ENCODE measurements at places on chromosomes 6 and 20.

GRCh38 chr6:17859846-17860245, 127.6 kb downstream of the KIF13A start:
- no peak for DNase-seq

GRCh38 chr6:170235391-170236125, 55.3 kb downstream of the DLL1 start:
- DNase-seq, result no peak

GRCh38 chr6:169545982-169546381, 155.8 kb downstream of the WDR27 start:
- DNase-seq, result no peak

- no peak for DNase-seq
Observed at GRCh38 chr6:31383149-31383548, 20.2 kb upstream of the MICA start.

GRCh38 chr6:117906507-117906957, 532 bp upstream of the SLC35F1 start:
- DNase-seq, result no peak

GRCh38 chr6:141195251-141195832, 937.4 kb upstream of the GJE1 start:
- DNase-seq, result no peak

- DNase-seq, result no peak
Observed at GRCh38 chr20:10733122-10733521, 59.3 kb upstream of the JAG1 start.

DNA sequence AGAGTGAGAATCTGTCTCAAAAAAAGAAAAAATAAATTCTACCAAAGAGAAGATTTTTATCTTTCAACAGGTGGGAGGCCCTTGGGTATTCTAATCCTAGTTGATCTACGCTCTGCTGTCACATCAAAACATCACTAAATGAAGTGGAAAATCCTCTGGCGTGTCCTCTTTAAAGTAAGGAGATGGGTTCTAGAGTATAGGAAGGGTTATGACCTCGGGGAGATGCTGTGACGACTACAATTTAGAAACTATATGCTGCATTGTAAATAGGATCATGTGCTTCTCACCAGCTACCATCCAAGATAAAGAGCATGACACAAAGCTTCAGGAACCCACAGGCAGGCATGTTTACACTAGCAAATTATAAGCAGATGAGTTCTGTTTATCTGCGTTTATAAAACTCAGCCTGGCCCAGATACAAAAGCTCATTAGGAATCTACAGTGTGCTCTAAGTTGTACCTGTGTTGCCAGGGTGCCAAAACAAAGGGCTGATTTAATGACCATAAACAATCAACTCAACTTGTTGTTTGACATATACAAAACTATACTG, 197.1 kb upstream of the PLN start:
- no peak for DNase-seq

GRCh38 chr6:111381123-111381522, 101.9 kb downstream of the REV3L start:
- DNase-seq, result no peak

DNA sequence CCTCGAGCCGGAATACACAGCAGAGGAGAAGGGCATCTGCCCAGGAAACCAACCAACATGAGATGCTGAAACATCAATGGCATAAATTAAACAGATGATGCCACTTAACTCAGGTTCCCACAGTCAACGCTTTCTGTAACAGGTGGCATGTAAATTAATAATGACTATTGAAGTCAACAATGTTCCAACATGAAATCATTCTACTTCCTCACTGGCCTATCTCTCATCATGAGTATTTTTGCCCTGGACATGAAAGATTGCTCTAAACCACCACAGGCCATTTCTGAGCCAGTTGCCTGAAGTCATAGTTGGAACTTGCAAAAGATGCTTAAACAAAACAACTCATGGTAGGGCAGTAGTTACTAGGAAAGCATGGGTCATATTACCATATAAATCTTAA, 397.9 kb upstream of the JARID2 start:
- DNase-seq, result no peak

DNA sequence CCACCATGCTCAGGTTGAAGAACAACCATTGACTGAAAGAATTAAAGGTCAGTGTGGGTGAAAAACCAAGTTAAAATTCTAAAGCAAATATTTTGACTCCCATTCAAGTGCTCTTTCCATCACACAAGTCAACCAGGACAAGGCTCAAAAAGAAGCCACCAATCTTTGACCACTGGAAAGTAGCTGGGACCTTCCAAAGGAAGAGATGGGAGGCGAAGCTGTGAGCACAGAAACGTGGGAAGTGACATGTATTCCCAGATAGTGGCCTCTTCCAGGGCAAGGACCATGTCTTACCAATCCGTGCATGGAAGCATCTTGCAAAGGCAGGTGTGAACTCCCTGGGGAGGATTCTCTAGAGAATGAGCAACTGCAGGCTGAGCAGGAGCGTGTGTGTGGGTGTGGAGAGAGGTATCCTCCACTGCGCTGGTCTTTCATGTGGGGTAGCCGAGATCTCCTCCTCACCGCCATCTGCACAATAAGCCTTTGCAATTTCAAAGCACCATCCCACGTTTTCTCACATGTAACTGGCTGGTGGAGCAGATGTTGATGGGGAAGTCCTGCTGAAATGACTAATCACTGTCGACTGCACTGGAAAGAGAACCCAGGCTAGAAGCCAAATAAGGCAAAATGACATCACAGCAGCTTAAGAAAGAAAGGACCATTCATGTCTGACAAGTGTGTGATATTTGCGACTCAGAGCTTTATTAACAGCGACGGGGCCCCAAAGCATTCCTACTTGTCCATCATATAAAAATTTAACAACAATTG, 189.4 kb upstream of the RREB1 start:
- DNase-seq, result peak; percentile 51

- no peak for DNase-seq
Observed at GRCh38 chr6:111061508-111061907, 25.8 kb upstream of the SLC16A10 start.

GRCh38 chr20:3612795-3613572, 50.2 kb downstream of the GFRA4 start:
- DNase-seq, result no peak

DNA sequence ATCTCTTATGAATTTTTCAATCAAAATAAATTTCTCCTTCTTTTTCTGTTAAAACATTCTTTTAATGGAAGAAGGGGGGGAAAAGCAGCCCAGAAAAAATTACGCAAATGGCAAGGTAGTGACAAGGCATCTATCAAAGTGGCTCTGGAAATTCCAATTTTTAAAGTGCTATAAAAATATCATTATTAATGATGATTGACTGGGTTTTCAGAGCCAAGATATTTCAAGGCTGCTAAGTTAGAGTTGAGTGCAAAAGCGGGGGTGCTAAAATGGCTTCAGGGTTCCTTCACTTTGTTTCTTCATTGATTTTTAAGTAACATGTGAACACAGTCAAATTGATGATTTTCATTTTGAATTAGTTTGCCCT, 171.6 kb upstream of the CITED2 start:
- DNase-seq, result no peak

GRCh38 chr6:92635553-92636153, 783.7 kb downstream of the EPHA7 start:
- no peak for DNase-seq

- no peak for DNase-seq
Observed at GRCh38 chr20:38164624-38165088, 414 bp downstream of the TGM2 start.

GRCh38 chr20:57860576-57860975, 150.8 kb upstream of the PMEPA1 start:
- no peak for DNase-seq

DNA sequence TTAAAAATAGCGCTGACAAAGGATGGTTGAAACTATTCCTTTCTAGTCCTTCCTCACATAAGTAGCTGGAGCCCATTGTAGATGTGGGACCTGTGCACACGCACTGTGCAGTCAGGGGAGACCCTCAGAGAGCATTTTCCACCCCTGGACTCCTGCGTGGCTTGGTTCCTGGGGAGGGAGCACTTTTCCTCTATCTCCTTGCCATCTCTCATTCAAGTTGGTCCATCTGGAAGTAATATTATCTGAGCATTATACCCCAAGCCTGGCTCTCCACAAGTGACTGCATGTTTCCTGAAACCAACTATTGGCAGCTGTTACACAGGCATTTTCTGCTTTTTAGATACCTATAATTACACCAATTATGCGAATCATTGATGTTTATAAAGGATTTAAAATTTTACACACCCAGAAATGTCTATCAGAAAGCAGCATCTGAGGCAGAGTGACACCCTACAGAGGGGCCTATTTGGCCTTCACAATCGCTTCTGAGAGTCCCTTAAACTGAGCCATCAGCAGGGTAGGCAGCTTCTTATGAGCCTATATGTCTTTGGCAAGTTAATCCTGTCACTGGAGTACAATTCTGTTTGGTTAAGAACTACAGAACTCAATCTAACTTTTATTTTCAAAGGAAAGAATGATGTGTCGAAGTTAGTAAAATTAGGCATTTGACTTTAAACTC, 18.7 kb downstream of the SOX4 start:
- no peak for DNase-seq

GRCh38 chr6:64505312-64505711, 869.7 kb downstream of the PHF3 start:
- no peak for DNase-seq

- no peak for DNase-seq
Observed at GRCh38 chr20:45917790-45918141, 5.8 kb upstream of the PLTP start.

DNA sequence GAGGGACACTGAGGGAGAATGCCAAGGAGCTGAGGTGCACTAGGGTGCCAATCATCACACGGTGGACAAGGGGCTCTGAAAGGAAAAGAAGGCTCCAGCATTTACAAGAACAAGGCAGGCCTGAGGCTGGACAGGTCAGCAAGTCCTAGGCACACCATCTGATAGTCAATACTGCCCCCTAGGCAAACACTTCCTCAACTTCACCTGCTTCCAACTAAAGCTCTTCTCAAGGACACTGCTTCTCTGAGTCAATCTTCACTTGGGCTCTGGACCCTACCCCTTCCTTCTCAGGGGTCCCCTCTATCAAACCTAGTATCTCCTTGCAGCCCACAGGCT, 37.7 kb upstream of the SLC4A11 start:
- no peak for DNase-seq

DNA sequence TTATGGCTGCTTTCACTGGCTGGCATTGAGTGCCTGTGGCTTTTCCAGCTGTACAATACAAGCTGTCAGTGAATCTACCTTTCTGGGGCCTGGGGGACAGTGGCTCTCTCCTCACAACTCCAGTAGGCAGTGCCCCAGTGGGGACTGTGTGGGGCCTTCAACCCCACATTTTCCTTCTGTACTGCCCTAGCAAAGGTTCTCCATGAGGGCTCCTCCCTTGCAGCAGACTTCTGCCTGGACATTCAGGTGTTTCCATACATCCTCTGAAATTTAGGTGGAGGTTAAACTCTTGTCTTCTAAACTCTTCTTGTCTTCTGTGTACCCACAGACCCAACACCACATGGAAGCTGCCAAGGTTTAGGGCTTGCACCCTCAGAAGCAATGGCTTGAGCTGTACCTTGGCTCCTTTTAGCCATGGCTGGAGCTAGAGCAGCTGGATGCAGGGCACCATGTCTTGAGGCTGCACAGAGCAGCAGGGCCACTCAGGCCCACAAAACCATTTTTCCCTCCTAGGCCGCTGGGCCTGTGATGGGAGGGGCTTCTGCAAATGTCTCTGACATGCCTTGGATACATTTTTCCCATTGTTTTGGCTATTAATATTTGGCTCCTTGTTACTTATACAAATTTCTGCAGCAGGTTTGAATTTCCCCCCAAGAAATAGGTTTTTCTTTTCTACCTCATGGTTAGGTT, 9.6 kb downstream of the PEX7 start:
- no peak for DNase-seq

DNA sequence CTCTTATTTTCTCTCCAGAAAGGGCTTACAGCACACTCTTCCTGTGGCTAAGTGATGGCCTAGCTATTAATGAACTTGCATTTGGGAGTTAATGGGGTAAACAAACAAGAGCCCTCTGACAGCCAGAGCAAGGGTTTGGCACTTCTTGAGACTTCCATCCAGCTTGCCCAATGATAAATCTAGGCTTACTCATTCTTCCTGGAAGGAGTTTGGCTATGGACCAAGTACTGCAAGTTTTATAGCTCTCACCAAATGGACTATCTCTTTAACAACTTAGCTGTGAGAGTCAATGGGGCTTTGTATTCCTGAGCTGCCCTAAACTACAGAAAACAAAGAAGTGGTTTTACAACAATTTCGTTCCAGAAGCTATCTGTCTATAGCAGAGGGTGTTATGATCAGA, 16.7 kb upstream of the PI3 start:
- DNase-seq, result no peak

DNA sequence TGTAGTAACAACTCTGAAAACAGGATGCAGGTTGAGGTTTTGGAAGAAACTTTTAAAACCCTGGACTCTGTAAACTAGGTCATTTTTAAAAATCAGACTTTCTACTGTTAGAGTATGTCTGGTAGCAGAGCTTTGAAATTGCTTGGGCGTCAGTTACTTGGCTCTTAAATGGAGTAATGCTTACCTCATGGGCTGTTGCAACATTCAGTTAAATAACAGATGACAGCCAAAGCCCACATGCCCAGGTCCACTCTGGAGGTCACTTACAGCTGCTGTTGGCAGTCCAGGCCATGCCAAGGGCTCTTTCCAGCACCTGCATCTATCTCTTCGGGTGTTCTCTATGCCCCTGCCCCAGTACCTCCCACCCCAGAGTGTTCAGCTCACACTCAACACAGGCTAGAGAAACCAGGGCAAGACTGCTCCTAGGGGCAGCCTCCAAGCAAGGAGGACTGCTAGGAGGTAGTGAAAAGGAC, 96.4 kb downstream of the BANF2 start:
- no peak for DNase-seq

Data from activated CD8-positive, alpha-beta memory T cell treated with anti-CD3 and anti-CD28 coated beads, Interleukin-2, amount 50 U/mL, for 4 hours (primary cell).